ENCODE measurements at places on chromosomes 3 and 15. TPM values are rescaled to one million over a fixed set of nuclear protein-coding genes. Genes with fewer than 3 reads are reported as not detected.

The LIPC gene
- total RNA-seq, result not detected

The FOXL2 gene
- total RNA-seq, result 1.1 TPM

The SLC38A3 gene
- not detected for total RNA-seq

The CLDN18 gene
- not detected for total RNA-seq

The GOLGA8H gene
- 0.07 TPM for total RNA-seq

The NRROS gene
- 0.07 TPM for total RNA-seq

The IQCF5 gene
- not detected for total RNA-seq

The CDC25A gene
- total RNA-seq, result 8.2 TPM

The ADAMTS17 gene
- total RNA-seq, result 1.0 TPM

The ARMC8 gene
- total RNA-seq, result 43.1 TPM

The RBP2 gene
- not detected for total RNA-seq

The FGD5 gene
- total RNA-seq, result under 0.01 TPM

The ZNF774 gene
- total RNA-seq, result 8.5 TPM

The MYZAP gene
- total RNA-seq, result 1.4 TPM

The ZPLD1 gene
- total RNA-seq, result 0.07 TPM

The ABI3BP gene
- 3.1 TPM for total RNA-seq

The NUTM1 gene
- total RNA-seq, result not detected

The CCR9 gene
- total RNA-seq, result not detected

The GOLGA6L7 gene
- not detected for total RNA-seq

The ECE2 gene
- not detected for total RNA-seq

The RARRES1 gene
- total RNA-seq, result not detected

The STRC gene
- 0.71 TPM for total RNA-seq

The CHL1 gene
- total RNA-seq, result not detected

The SNTN gene
- not detected for total RNA-seq

The AHSG gene
- not detected for total RNA-seq

The ACTRT3 gene
- 1.5 TPM for total RNA-seq

The ISLR gene
- total RNA-seq, result not detected

The HRG gene
- total RNA-seq, result not detected

The FEZF2 gene
- total RNA-seq, result not detected

The C3orf85 gene
- total RNA-seq, result not detected

The ZKSCAN7 gene
- total RNA-seq, result 7.8 TPM

The GOLGA8J gene
- not detected for total RNA-seq

The WDR73 gene
- total RNA-seq, result 28.7 TPM

The SIDT1 gene
- 2.3 TPM for total RNA-seq

The CASR gene
- not detected for total RNA-seq

The UPK1B gene
- 20.1 TPM for total RNA-seq

The CAMK2N2 gene
- under 0.01 TPM for total RNA-seq

The FANCD2OS gene
- not detected for total RNA-seq

The ZNF710 gene
- total RNA-seq, result 12.6 TPM

The RNF13 gene
- total RNA-seq, result 118 TPM

The C3orf20 gene
- not detected for total RNA-seq
